ENCODE measurements at places on chromosomes 5 and 9.

DNA sequence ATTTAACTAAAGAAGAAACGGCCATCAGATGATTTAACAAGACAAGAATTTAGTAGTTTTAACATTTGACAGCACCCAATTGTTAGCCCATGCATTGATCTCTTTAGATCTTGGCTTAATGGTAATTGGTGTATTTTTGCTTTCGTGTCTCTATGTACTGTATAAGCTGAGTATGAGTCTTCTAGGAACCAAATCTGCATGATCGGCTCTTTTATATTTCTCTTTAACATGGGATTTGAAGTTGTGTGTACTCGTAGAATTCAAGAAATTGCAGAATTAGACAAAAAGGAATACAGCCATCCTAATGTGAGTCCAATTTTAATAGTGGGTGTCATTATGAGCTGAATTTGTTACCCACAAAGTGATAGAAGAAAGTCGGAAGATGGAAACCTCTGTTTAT lies 438.9 kb upstream of the WWC1 start:
- DNase-seq: no peak

DNA sequence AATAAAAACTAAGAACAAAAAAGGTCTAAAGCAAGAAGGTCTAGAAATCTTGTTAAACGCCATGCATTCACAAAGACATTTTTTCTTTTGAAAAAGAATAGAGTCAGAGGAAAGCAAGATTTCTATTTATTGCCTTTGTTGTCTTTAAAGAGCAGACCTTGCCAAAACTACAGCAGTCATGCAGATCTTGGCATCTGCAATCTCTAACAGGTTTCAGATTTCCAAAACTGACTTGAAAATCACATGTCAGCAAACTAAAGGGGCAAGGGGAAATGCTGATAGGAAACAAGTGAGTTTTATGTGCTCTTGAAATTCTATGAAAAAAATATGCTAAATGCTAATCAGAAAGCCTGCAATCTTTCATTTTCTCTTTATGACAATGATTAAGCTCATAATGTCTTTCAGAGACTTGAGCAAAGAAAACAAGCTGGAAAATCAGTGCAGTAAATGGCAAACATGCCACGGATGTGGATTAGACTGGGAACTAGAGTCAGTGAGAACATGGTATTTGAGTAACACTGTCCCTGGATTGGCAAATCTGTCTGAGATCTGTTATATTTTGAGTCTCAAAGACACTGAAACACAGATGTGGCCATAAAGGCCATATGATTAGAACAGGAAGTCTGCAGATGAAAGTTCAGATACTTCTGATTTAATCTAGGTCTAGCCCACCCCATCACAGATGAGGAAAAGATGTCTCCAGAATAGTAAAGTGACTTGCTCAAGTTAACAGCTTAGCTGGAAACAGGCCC lies 361.4 kb upstream of the RPS23 start:
- DNase-seq: no peak

DNA sequence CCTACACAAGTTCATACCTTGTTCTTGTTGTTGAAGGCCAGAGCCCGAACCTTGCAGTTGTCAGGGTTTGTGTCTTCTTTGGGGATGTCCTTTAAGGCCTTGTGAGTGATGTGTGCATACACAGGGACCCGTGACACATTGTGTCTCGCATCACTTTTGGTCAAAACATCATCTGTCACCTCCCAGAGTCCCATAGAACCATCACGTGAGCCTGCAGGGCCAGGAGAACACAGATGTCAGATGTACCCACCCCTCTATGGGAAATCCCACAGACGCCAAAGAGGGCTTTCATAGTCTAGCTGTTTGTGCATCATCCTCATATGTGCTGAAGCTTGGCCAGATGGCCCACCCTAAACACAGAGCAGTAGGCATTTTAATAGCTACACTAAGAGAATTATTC lies 28.2 kb downstream of the DCAF12 start:
- no peak for DNase-seq

GRCh38 chr9:22157276-22157675 lies 148.2 kb upstream of the CDKN2B start:
- DNase-seq: peak; percentile 80

GRCh38 chr5:103473725-103474124 lies 88.9 kb downstream of the NUDT12 start:
- DNase-seq: no peak

DNA sequence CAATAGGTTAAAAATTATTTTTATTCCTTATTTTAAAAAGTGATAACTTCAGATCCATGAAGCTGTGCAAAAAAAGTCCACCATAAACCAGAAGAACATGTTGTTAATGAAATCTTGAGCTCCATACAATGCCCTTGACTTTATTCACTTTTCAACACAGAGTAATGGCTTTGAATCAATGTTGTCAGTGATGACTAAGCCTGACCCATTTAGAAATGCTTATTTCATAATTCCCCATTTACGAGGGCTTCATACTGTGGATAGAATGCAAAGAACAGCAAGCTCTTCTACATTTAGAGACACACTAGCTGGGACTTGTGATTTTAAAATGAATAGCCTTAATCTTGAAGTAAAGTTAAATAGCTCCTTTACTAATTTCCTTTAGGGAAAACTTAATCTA lies 25.7 kb upstream of the IL9 start:
- DNase-seq: no peak

GRCh38 chr9:81999806-82000205 lies 11.2 kb downstream of the SPATA31D1 start:
- DNase-seq: no peak

GRCh38 chr9:77534376-77535057 lies 113.6 kb downstream of the GNA14 start:
- peak; percentile 12 for DNase-seq

DNA sequence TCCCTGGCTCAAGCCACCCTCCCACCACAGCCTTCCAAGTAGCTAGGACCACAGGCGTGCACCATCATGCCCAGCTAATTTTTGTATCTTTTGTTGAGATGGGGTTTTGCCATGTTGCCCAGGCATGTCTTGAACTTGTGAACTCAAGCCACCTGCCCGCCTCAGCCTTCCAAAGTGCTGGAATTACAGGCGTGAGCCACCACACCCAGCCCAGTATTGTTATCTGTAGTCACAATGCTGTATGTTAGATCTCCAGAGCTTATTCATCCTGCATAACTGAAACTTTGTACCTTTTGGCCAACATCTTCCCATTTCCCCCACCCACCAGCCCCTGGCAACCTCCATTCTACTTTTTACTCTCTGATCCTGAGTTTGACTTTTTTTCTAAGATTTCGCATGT lies 37.5 kb downstream of the CREBRF start:
- DNase-seq: peak; percentile 28

GRCh38 chr5:1725641-1726468 lies 73.8 kb downstream of the MRPL36 start:
- DNase-seq: no peak

DNA sequence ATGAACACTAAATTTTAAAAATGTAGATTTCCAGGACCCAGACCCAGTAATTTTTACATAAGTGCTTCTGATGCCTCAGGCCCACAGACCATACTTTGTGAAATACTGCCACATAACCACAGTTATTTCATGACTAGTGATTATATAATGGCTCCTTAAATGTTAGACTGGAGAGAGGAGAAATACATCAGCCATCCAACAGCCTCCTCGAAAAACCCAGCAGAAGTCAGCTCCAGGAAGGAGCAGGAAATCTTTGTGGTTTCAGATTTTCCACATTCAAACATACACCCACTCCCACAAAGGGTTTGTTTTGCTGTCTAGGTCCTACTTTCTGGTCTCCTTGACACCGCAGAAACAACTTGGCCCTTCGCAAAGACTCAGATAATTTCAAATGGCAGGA lies 455.2 kb downstream of the DTWD2 start:
- DNase-seq: no peak

- DNase-seq: no peak
These were observed 31.2 kb upstream of the CXCL14 start for GRCh38 chr5:135609981-135610380.

- no peak for DNase-seq
These were observed 51.1 kb upstream of the MIER3 start for GRCh38 chr5:57002959-57003485.

- peak; percentile 11 for DNase-seq
These were observed 82.4 kb upstream of the SELENOP start for GRCh38 chr5:42894057-42894456.

DNA sequence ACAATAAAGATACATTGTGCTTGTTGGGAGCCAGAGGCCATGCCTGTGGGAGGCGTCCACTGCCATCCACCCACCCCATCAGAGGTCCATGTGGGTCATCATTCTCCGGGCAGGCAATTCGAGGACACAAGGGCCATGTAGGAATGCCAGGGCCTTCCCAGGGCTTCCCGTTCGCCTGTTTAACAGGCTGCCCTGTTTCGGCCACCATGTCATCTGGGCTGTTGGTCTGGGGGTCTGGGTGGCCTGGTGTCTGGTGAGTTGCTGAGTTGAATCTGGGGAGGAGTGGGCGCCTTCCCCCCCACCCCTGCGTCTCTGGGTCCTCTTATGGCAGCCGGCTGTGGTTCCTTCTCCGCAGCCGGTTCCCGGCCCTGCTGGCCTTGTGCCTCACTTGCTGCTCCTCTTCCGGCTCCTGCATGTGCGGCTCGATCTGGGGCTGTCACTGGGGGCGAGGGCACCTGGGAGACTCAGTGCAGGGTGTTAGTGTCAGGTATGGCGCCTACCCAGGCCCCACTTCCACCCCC lies 117.4 kb downstream of the WNK2 start:
- DNase-seq: no peak

DNA sequence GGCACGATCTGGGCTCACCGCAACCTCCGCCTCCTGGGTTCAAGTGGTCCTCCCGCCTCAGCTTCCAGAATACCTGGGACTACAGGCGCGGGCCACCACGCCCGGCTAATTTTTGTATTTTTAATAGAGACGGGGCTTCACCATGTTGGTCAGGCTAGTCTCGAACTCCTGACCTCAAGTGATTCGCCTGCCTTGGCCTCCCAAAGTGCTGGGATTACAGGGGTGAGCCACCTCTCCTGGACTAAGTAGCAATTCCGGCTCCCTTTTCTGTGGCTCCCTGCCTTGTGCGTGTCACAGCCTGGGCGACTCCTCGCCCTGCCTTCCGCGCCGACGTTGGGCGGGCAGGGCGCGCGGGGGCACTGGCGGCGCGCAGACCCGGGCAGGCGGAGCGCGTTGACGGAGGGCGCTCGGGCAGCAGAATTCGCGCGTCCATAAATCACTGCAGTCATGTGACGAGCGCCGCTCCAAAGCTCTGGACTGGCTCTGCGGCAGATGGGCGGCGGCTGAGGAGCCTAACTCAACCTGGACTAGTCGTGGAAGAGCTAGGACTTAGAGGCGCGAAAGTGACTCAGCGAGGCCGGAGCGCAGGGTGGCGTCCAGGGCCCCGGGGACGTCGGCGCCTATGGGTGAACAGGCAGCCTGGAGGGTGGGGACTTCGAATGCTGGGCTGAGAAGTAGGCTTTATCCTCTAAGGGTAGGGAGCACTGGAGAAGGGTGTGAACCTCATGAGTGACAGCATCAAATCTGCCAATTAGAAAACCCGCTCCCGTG lies 1.4 kb upstream of the CIZ1 start:
- peak; percentile 97 for DNase-seq

DNA sequence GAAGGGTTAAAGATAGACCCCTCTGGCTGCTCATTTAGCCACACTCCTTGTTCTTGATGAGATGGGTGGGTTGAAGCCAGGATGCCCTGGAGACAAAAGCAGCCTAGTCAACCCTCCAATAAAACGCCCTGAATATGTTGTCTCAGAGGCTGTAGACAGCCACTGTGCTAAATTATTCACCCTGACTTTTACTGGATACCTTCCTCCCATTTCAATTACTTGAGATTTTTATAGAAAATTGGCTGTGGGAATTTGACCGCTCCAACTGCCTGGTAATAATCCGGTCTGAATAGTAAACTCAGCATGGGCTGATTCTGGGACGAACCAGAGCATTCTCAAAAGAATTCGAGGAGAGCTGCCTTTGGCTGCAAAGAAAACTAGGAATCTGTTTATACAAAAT lies 104.2 kb downstream of the SNX18 start:
- no peak for DNase-seq

DNA sequence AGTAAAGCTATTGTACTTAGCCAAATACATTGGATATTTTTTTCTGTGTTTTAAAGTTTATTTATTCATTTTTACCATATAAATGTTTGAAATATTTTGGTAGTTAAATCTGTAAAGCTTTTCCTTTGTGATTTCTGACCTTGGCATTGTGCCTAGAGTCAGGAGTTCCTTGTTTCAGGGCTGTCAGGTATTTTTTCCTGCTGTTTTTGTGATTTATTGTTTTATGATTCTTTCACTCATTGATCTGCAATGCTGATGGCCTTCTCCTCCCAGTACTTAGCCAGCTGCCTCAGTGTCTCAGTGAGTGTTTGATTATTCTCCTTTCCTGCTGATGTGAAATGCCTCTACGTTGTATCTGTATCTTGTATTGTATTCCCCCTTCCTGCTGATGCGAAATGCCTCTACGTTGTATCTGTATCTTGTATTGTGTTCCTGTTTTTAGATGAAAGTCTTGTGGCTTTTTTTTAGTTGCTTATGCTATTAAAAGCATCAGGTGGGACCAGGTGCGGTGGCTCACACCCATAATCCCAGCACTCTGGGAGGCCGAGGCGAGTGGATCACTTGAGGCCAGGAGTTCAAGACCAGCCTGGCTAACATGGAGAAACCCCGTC lies 61.0 kb downstream of the EHMT1 start:
- DNase-seq: no peak

All from A549 (cell line).